ENCODE measurements at places on chromosomes 2 and 18.

DNA sequence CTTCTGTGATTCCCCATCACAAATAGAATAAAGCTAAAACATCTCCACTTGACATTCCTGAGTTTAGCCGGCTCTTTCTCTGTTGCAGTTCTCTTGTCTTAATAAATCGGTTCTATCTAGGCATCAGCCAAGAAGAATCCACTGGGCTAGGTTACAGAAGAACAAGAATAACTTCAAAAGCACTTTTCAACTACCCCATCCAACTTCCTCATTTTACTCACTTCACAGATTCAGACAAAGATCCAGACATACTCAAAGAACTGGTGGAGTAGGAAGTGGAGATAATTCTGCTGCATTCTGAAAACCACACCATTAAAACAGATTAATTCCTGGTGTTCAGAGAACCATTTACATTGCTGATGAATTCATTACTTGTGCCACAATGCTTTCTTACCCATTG, 9.6 kb upstream of the ALPK2 start:
- DNase-seq, result no peak

DNA sequence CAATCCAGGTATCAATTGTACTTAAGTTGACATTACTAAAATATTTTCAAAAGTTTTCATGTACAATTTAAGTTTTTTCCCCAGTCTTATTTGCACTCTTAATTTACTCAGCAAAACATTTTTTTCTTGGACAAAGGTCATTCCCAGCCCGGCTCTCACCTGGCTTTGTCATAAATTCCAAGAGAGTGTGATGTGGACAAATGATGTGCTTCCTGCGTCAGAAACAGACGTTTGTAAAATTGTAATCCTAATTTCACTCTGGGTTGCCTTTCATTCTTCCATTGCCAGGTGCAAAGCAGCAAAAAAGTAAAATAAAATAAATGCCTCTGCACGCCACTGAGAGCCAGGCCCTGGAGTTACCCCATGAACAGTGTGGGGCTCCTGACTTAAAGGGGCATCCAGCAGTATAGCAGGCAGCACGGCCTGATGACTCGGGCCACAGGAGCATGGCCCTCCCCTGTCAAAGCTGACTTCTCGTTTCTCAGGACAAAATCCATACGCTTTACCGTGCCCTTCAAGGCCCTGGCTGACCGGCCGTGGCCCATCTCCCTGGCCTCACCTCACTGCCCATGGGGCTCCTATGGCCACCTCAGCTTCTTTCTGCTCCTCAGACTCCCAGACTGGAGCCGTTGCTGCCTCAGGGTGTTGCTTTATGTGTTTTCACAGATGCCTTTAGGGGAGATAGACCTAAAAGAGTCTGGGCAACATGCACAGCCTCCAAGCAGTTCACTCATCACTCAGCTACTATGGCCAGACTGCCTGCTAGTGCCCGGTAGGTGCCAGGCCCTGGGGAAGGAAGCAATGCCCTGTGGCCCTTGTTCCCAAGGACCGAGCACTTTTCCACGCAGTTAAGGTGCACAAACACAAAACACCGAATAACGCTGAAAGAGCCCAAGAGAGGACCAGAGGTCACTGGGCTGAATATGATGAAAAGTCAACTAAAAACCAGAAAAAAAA, 7.6 kb upstream of the TMEM185B start:
- no peak for DNase-seq

DNA sequence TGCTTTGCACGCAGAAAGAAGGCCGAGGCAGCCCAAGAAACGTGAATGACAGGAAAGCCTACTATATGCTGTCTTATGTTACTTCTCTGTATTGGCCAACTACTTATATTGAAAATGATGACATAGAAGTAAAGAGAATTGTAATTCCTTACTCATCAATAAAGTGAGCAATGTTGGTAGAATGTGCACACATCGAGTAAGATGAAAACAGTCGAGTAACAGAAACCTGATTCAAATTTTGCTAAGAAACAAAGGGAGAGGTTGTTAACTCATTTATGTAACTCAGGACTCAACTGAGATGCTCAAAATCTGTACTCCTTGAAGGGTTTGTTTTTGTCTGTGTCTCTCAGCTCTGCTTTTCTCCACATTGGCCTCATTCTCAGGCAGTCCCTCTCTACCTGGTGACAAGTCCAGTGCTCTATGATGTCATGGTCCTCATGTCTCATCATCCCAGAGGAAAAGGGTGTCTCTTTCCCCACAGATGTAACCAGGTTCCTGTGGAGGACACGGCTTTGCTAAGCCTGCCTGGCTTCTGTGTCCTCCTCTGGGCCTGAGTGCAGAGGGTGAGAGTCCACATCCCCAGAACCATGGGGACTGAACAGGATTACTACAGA, 30.3 kb upstream of the CCDC93 start:
- no peak for DNase-seq

DNA sequence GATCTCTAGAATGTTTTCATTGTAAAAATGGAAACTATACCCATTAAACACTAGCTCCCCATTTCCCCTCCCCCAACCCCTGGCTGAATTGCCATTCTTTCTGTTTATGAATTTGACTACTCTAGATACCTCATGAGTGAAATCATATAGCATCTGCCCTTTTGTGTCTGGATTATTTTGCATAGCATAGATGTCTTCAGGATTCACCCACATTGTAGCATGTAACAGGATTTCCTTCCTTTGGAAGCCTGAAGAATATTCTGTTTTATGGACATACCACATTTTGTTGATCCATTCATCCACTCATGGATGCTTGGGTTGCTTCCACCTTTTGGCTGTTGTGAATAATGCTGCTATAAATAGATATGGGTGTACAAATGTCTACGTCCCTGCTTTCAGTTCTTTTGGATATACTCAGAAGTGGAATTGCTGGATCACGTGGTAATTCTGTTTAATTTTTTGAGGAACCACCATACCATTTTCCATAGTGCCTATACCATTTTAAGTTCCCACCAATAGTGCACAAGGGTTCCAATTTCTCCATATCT, 7.7 kb upstream of the ASB1 start:
- no peak for DNase-seq

GRCh38 chr18:59159265-59159664, 19.6 kb downstream of the SEC11C start:
- DNase-seq, result no peak

DNA sequence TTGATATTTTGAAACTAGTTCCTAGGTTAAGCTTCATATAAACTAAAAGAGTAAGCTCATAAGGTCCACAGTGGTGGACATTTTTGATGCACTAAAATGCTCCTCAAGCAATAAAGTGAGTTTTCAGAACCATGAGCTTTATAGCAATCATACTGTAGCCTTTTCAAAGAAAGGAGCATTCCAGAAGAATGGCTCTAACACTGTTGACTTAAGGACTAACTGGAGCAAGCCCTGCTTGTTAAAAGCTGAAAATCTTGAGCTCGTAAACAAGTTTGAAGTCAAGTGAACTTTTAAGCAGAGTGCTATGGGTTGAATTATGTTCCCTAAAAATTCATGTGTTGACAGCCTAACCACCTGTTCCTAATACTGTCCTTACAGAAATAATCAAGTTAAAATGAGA, 38.0 kb downstream of the KYNU start:
- no peak for DNase-seq

GRCh38 chr2:171478345-171478744, 43.9 kb upstream of the CYBRD1 start:
- no peak for DNase-seq

DNA sequence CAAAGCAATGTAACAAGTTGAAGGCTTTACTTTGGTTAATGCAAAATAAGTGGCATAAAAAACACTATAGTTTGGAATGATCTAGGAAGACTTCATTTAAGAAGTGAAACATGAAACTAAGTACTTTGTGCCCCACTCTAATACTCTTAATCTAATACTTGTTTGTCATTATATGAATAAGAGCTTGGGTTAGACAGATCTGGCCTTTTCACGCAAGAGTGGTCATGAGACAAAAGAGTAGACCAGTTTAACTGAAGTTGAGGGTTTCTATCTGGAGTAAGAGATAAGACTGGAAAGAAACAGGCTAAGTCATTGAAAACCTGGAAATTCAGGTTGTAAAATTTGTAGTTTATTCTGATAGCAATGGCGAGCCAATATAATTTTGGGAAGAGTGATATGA, 2.8 kb downstream of the SLC30A6 start:
- DNase-seq, result no peak

- DNase-seq, result no peak
Observed at GRCh38 chr2:176891105-176891504, 321.5 kb upstream of the HNRNPA3 start.

- DNase-seq, result no peak
Observed at GRCh38 chr2:240891492-240892340, 4.2 kb downstream of the MAB21L4 start.

DNA sequence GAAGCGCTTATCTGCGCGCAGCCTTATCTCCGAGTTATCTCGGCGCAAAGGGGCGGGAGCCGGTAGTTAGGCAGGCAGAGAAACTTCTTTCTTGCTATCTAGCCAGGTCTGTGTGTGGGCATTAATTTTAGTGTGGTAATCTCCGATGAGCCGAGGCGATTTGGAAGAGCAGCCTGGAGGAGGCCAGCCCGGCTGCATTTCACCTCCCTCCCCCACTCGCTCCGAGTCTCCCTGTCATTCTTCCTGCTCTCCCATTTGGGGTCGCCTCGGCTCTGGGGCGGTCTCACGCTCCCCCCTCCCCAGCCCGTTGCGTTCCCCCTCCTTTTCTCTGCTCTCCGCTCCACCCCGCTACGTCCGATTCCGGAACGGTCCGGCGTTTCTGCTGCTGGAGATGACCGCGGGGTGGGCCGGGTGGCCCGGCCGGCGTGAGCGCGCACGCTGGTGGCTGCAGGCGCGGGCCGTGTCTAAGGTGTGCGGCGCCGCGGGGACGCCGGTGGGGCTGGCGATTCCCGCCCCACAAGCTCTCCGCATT, 566 bp downstream of the GATA6 start:
- DNase-seq, result no peak

DNA sequence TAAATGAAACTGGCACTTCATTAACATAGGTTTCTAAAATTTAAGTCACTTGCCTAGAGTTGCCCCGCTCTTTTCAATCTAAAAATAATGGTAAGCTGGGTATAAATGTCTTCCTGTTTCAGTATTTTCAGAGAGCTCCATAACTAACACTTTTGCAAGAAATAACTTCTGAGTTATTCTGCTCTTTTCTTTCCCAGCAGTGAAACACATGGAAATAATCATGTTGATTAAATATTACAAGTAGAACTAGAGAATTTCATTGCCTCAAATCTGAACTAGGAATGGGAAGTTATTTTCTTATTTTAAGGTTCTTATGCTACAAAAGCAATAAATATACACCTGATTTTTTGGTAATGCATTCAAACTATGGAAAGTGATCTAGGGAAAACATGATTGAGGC, 257.4 kb downstream of the IKZF2 start:
- no peak for DNase-seq

GRCh38 chr2:30964334-30965005, 157.2 kb upstream of the CAPN13 start:
- DNase-seq, result no peak

- no peak for DNase-seq
Observed at GRCh38 chr2:63872571-63873328, 31.1 kb downstream of the UGP2 start.

DNA sequence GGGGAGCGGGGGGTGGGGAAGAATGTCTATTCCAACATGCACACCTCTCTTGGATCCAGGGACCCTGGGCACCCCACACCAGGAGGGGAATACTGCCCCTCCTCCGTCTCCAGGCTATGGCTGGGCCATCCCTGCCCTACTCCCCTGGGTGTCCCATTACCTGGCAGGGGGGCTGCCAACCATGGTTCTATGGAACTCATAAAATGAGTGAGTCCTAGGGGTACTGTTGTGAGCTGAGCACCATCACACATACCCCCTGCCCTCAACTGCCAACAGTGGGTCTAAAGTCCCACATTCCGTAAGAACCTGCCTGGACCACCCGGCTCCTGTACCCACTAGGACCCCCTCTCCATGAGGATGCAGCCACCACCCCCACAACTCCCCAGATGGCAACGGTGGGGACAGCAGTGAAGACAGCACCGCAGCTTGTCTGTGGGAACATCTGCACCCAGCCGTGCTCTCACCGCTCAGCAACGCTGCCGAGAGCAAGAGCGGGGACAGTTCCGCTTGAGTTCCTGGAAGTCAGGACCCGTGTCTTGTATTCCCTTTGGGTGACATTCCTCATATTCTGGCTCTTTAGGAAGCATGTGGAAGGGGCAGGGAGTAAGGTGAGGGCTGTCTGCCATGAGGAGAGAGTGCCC, 41.5 kb downstream of the BIN1 start:
- DNase-seq, result no peak

- no peak for DNase-seq
Observed at GRCh38 chr2:216606551-216607276, 26.5 kb upstream of the IGFBP2 start.

- DNase-seq, result no peak
Observed at GRCh38 chr2:195214072-195214471, 443.0 kb upstream of the SLC39A10 start.
